ENCODE measurements at places on chromosomes 1 and 21.
A peak's percentile ranks its signal among the peaks of the same experiment; 100 is the strongest.

GRCh38 chr1:220382994-220383393 is 110.7 kb upstream of the RAB3GAP2 start:
- DNase-seq, result no peak

GRCh38 chr1:222582099-222582774 is 7.5 kb downstream of the TAF1A start:
- DNase-seq, result no peak

DNA sequence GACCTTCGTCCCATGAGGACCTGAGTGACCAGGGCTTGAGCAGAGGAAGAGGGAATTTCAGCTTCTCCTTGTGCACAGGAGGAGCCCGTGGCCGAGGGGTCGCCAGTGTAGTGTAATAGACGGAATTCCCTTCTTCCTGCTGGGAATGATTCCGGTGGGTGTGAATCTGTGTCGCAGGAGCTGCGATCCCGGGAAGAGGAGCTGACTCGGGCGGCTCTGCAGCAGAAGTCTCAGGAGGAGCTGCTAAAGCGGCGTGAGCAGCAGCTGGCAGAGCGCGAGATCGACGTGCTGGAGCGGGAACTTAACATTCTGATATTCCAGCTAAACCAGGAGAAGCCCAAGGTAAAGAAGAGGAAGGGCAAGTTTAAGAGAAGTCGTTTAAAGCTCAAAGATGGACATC is 34.4 kb downstream of the MAP3K21 start:
- DNase-seq, result no peak

DNA sequence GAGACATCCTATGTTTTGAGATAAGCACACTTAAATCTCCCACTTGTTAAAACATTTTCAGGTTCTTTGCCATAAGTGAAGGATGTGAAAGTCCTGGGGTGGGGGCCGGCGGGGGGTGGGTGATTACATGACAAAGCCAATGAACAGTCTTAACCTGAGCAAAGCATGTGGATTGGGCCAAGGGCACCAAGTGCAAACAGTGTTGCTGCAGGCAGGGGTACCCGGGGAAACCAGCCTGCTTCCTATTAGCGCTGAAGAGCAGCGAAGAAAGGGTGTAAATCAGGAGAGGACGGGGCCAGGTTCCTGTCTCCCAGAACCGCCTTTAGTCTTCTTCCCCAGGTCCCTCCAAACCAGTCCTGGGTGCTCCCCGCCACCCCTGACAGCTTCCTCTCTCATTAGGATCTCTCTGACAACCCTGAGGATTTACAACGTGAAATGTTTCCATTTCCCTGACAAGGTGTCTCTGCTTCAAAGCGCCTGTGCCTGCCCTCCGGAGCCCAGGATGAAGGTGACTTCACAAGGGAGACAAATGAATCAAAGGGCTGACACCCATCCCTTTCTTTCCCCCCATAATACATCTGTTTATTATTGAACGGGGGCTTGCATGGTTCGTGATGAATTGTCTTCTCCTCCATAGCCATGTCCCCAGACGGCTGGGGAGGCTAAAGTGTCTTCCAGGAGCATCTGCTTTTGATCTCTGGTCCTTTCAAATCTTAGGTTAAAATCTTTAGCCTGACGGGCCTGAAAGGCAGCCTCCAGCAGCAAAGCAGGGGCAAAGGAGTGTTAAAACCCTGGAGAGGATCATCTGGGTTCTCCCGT is 109.5 kb downstream of the TRABD2B start:
- no peak for DNase-seq

- DNase-seq, result no peak
Measured at GRCh38 chr21:35291973-35292627, 243.0 kb upstream of the RUNX1 start.

- DNase-seq, result no peak
Measured at GRCh38 chr1:85582687-85583591, 2.4 kb downstream of the CCN1 start.

DNA sequence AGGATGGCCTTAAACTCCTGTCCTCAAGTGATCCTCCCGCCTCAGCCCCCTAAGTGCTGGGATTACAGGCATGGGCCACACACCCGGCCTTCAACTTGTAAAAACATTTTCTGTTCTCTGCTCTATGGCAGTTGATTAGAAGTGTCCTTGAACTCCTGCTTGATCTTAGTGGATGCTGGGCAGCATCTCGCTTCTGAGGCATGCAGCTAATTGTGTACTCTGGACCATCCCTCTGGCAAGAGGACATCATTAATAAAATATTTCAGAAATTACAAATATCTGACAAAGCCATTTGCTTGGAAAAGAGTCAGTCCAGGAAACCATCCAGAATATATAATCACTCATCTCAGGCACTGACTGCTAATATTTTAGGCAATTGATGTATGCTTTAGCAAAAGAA is 8.1 kb downstream of the NGF start:
- no peak for DNase-seq

GRCh38 chr1:87000460-87000859 is 86.0 kb downstream of the HS2ST1 start:
- DNase-seq, result no peak

GRCh38 chr1:116674751-116675150 is 7.2 kb upstream of the IGSF3 start:
- no peak for DNase-seq

DNA sequence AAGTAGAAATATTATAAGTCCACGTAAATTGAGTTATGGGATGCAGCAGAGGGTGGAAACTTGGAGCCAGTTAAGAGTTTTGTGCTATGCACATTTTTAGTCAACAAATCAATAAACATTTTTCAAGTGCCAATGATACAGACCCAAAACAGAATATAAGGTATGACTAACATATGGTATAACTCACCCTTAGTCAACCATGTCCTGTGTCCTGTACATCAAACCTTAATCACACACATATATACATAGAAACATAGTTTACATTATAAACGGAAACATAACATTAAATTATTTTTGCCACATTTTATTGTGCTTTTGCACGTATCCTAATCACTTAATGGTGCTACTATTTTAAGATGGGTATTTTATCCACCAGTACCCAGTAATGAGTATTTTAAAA is 136.1 kb upstream of the USH2A start:
- DNase-seq, result no peak

- no peak for DNase-seq
Measured at GRCh38 chr21:34594566-34595234, 20.2 kb downstream of the RCAN1 start.

- no peak for DNase-seq
Measured at GRCh38 chr1:60052601-60053000, 21.0 kb downstream of the C1orf87 start.

DNA sequence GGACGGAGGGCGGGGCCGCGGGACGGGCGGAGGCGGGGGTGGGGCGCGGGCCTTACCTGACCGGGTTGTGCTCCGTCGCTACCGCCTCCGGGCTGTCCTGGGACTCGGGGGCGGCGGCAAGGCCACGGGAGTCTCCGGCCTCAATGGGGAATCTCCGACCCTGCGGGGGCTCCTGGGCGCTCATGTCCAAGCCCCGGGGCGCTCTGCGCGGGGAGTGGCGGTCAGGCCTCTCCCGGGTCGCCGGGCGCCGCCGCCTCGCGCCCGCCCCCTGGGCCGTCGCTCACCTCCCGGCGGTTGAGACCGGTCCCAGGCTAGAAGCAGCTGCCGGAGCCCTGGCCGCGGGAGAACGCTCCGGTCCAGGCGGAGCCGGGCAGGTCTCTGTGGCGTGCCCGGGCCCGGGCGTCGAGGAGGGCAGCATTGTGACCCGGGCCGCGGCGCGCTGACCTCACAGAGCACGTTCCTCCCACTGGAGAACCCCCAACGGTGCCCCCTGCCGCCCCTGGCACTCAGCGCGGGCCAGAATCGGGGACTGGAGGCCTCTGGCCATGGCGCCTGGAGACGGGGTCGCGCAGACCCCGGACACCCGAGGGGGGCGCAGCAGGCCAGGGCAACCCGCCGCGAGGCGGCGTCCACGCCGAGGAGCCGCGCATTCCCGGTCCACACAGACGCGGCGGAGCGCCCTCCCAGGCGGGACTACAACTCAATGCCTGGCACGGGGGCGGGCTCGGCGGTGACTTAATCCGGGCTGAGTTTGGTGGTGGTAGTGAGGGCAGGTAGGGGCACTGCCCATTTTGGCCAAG is 411 bp downstream of the FAM229A start:
- no peak for DNase-seq

- DNase-seq, result no peak
Measured at GRCh38 chr1:228096416-228097332, 6.5 kb downstream of the C1orf35 start.

DNA sequence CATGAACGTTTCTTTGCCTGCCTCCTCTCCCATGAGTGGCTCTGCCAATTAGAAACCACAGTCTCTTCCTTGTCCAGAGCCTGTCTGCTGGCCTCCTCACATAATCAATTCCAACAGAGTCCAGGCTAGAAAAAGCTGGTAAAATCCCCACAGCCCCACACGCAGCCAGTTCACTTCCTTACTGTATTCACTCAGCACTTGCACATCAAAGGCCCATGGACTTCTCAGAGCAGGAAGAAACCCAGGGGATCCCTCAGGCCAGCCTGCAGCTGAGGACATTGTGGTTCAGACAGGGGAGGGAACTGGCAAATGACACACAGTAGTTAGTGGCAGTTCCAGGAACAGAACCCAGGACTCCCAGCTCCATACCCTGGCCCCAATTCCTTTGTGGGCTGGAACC is 171.6 kb upstream of the EDN2 start:
- DNase-seq, result no peak

DNA sequence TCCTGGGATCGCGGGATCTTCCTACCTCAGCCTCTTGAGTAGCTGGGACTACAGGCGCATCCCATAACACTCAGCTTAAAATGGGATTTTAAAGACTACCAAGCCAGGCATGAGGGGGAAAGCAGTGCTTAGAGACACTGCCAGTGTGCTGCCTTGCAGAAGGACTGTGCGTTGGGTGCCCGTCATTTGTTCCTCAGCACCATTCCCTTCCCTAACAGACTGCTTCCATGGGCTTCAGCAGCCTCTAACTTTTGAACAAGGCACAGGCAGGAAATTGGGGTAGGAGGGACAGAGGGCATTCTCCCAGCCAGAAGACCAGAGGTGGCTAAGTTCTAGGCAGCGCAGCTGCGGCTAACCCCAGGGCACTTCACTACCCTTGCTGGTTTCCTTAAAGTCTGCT is 73.9 kb upstream of the USP24 start:
- DNase-seq, result no peak

DNA sequence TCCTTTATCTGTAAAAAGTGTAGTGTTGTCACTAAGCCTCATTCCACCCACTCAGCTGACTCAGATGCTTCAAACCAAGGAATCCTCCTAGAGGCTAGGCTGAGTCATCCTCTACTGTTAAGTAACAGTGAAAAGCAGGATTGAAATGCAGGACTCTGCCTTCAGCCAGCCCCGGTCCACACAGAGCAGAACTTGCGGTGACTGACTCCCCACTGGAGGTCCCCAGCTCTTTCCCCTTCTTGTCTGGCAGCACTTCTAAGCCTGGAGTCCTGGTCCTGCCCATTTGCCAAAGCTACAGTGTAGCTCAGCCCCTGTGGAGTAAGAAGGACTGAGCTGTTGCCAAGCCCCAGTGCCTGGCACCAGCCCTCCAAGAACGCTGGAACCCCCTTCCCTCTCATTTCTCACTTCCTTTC is 1.7 kb downstream of the RAB7B start:
- DNase-seq, result no peak

GRCh38 chr1:53198241-53198651 is 1.6 kb downstream of the CPT2 start:
- no peak for DNase-seq

DNA sequence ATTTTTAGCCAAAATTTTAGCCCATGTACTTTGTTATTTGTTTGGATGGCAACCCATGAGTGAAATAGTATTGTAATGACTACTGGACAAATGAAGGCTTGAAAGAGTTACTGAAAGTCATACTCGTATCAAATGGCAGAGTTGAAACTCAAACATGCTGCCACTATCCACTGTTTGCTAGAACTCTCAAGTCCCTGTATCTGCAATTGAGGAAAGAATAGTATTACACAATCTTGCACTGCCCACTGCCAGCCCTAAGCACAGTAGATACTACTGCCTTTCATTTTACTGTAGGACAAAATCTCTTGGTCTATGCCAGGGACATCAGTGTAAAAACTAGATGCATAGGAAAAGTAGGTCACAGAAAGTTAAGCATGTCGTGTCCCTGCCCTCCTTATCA is 581.1 kb upstream of the PLXNA2 start:
- no peak for DNase-seq

- no peak for DNase-seq
Measured at GRCh38 chr1:31111290-31111951, 45.9 kb upstream of the PUM1 start.

- DNase-seq, result no peak
Measured at GRCh38 chr1:193661385-193661784, 475.0 kb upstream of the B3GALT2 start.

DNA sequence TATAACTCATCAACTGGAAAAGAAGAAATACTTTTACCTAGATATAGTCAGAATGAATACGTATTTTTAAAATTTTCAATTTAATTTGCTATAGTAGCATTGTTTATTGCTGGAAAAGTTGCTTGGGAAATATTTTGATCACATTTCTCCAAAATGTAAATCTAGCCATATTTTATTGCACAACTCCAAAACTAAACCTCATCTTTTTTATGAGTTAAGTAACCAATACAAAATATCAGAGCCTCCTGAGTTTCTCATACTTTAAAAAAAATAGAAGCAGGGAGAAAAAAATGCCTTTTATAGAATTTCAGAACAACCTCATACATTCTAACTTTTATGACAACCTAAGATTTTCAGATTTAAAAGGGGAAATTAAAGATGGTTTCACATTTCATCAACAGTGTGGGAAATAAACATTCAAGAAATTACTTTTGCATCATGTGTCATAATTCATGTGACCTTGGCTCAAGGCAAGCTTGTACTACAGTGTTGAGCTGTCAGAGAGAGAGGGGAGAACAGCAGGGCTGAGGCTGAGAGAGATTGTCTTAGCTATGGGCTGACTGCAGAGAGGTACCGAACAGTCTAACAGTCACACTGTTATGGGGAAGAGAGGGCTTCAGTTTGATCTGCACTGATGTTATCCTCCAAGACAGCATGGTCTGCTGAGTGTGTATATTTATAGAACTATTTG is 519.0 kb downstream of the LTN1 start:
- no peak for DNase-seq

DNA sequence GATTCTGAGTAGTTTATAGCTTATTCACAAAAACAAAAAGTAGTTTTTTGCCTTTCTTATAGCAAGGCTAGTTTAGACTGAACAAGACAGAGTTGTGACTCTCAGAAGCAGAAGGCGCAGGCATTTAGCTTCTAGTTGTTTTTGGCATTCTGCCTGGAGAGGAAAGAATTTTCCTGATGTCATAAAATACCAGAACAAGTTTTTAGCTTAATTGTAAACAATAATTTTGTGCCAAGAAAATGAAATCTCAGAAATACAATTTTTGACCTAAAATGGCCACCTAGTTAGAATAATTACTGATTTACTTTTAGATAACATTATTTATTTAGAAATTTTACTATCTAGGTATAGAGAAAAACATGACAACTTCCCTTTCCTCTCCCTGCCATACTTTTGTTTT is 1.0 kb downstream of the DNAJB4 start:
- peak; percentile 85 for DNase-seq

GRCh38 chr21:20631633-20632032 is 366.6 kb upstream of the NCAM2 start:
- no peak for DNase-seq

DNA sequence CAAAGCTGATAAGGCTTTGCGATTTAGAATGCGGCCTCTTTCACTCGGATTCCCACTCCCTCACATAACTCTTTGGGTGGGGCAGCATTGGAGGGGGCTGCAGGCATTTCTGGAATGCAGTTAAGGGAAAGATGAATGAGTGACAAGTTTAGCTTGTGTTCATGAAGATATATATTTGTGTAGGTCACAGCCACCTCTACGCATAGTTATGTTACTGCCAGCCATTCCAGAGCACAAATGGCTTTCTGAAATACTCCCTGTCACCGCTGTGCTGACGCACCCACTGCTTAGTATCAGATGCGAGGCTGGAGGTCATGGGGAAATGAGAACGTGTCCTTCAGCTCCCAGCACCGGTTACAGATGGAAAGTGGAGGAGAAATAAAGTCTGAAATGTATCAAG is 54.1 kb upstream of the ATP1A1 start:
- no peak for DNase-seq
